ENCODE measurements at places on chromosomes 1 and 21. TPM values are rescaled to one million over a fixed set of nuclear protein-coding genes. Genes with fewer than 3 reads are reported as not detected.

- DNase-seq = peak; percentile 62
These were observed 1.2 kb downstream of the PABPC4 start for GRCh38 chr1:39575191-39576015.

GRCh38 chr1:221458447-221459156, 283.3 kb downstream of the DUSP10 start:
- no peak for DNase-seq

GRCh38 chr21:38751379-38752050, 54.2 kb upstream of the ETS2 start:
- no peak for DNase-seq

DNA sequence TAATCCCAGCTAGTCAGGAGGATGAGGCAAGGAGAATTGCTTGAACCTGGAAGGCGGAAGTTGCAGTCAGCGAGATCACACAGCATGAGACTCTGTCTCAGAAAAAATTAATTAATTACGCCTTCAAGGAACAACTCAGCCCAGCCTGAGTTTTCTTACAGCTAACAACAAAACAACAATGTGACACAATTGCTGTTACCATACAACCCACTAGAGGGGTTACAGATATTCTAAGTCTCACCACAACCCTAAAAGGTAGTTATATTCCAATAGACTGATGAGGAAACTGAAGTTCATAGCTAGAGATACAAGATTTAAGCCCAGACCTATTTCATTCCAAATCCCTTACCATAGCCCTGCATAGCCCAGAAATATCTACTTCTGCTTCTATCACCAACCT, 2.9 kb upstream of the LRRC8C start:
- DNase-seq = peak; percentile 7

GRCh38 chr1:22738069-22738435, 27.4 kb downstream of the EPHB2 start:
- DNase-seq = no peak

- peak; percentile 50 for DNase-seq
These were observed 2.0 kb downstream of the PIK3CD start for GRCh38 chr1:9653491-9654050.

GBP4 gene
- 48.3 TPM for polyA plus RNA-seq

DNA sequence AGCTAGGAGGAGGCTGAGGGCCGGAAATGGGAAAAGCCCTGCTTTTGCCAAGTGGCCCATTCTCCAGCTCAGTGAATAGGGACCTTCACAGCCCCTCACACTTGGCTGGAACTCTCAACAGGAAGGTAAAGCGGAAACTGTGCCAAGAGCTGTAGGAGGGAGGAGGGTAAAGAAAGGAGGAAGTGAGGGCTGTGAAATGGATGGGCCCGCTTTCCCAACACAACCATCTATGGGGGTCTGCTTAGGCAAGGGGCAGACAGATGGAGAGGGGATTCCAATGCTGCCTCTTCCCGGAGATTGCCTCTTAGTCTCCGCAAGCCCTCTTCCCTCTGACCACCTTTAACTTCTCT, 5.2 kb downstream of the INKA2 start:
- no peak for DNase-seq

SLAMF6 gene
- polyA plus RNA-seq = 201 TPM

GRCh38 chr1:77534456-77534855, 148.0 kb downstream of the ZZZ3 start:
- DNase-seq = no peak

- DNase-seq = no peak
These were observed 169.4 kb downstream of the ACTL8 start for GRCh38 chr1:17924578-17924977.

DNA sequence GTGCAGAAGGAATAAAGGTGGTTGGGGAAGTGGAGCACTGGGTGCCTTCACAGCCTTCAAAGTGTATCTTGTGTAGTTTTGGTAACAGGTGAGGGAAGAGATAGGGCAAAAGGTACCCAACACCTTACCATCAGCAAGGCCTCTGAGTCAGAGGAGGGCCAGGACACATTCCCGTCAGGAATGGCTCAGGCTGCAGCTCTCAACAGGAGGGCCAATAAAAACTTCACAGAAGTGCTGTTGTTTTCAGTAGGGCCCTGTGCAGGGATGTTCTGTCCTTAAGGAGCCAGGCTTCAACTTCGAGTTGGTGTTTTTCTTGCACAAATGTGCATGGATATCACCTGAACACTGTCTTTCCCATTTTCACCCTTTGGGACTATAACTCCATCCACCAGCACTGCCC, 333.4 kb downstream of the ASTN1 start:
- no peak for DNase-seq

THEM5 gene
- 0.38 TPM for polyA plus RNA-seq

CD5L gene
- polyA plus RNA-seq = not detected

BEND5 gene
- 3.1 TPM for polyA plus RNA-seq

DNA sequence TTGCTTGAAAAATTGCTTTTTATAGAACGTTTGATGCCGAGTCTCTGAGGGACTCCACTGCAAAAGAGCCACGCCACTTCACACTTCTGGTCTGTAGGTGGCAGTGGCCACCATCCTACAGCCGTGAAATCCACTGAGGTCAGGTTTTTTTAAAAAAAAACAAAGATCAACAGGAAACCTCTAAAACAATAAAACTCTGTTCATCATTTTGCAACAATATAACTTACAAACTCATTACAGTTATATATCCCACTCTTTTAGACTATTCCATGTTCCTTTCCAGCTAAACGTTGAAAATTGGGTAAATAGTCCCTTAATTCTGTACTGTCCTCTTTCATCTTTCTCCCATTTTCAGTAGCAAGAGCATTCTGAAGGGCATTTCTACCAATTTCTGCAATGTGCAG, 64.6 kb upstream of the FMN2 start:
- no peak for DNase-seq

DNA sequence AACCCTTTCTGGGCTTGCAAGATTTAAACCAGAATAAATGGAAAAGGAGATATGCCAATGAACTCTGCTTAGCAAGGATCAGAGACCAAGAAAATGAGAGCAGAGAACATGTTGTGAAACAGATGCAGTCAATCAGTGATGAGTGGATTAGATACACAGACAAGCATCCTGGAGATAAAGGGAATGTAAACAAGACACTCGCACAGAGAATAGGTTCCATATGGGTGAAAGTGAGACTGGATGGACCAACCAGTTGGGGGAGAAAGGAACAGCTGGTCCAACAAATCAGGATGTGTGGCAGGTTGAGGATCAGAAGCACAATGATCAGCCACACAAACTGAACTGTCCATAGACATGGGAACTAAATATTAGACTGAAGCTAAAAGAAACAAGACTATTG, 338.2 kb downstream of the ASTN1 start:
- no peak for DNase-seq

- DNase-seq = peak; percentile 94
These were observed 8.7 kb upstream of the UMODL1 start for GRCh38 chr21:42062236-42063022.

GRCh38 chr1:23188434-23188884, 19.8 kb upstream of the LUZP1 start:
- DNase-seq = no peak

GRCh38 chr1:33123266-33123665, 42.3 kb downstream of the AZIN2 start:
- DNase-seq = no peak

TNFRSF8 gene
- not detected for polyA plus RNA-seq

NBPF4 gene
- polyA plus RNA-seq = not detected

GRCh38 chr1:223474804-223475203, 81.6 kb downstream of the CCDC185 start:
- DNase-seq = no peak

DNA sequence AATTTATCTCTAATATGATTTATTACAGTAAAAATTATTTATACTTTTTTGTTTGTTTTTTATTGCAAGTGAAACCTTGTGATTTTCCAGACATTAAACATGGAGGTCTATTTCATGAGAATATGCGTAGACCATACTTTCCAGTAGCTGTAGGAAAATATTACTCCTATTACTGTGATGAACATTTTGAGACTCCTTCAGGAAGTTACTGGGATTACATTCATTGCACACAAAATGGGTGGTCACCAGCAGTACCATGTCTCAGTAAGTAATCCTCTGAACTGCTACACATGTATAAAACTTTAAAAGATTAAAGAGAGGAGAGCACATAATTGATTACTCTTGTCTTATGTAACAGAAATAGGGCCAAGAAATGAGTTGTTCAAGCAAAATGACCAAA, 4.5 kb downstream of the CFHR3 start:
- DNase-seq = no peak

DNA sequence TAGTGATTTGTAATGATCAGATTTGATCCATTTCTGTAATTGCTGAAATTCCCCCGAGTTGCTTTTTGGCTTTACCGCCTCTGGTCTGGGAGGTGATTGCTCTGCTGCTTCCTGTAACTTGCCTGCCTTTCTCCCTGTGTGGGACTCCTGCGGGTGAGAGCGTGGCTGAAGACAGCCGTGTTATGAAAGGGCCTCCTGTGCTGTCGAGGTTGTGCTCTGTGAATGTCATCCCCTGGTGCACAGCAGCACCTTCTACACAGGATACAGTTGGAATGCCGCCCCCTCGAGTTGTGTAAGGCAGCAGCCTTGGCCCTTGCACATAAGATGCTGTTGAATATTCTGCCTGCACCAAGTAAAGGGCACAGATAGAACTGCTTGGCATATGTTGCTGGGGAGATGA, 5.9 kb downstream of the SOD1 start:
- no peak for DNase-seq

- no peak for DNase-seq
These were observed 34.4 kb downstream of the CAPZB start for GRCh38 chr1:19450811-19451515.

DNA sequence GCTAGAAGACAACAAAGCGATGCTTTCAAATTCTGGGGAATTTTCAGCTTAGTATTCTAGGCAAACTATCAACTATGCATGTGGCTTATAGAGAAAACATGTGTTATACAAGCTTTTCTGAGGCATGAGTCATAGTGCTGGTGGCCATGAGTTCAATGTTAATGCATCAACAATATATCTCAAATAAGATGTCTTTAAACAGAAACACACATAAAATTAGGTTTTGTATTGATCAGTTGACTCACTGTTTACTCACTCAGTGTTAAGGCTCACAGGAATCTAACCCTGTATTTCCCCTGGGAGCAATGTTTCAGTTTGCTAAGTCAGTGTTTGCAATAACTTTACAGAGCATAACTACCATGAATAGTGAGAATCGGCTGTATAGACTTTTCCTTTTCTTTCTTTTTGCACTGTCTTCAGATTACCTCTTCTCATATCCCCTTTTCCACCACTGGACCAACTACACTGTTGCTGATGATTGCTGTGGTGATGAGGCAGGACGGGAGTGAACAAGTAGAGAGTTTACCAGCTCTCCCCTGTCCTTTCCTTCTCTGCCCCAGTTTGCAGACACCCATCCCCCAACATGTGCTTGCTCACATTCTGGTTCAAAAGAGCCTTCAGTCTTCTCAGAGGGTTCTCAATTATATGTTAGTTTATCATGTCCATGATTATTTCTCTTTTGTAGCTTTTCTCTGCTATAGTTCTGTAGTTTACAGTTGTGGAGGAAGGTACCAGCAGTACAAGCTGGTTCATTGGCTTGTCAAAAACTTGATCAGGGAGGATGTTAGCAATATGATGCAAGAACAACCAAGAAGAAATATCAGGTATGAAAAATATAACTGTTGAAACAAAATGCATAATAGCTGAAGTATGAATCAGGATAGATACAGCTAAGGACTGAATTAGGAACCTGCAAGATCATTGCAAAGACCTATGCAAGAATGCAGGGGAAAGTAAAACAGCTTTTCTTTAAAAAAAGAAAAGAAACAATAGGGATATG, 23.9 kb downstream of the CD2 start:
- DNase-seq = no peak

- no peak for DNase-seq
These were observed 3.0 kb upstream of the RGS2 start for GRCh38 chr1:192805832-192806323.

GRCh38 chr21:26505211-26505610, 67.9 kb downstream of the CYYR1 start:
- no peak for DNase-seq

GRCh38 chr1:157878059-157878458, 36.5 kb upstream of the CD5L start:
- no peak for DNase-seq

RNF207 gene
- 0.22 TPM for polyA plus RNA-seq

DNA sequence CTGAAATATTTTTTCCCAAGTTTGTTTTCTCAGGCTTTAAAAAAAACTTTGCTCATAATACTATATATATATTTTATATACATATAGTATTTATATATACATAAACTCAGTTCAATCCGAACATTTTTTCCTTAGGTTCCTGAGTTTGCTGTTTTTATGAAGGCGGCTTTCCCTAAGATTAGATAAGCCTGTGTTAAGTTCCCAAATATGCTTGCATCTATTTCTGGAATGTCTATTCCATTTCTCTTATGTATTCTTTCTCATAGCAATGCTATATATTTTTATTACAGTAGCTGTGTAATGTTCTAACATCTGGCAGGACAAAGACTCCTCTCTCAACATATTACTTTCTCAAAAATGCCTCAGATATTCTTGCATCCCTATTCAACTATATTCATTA, 45.9 kb downstream of the ADSS2 start:
- no peak for DNase-seq

GRCh38 chr1:15370781-15371520, 38.7 kb upstream of the EFHD2 start:
- DNase-seq = no peak

DNA sequence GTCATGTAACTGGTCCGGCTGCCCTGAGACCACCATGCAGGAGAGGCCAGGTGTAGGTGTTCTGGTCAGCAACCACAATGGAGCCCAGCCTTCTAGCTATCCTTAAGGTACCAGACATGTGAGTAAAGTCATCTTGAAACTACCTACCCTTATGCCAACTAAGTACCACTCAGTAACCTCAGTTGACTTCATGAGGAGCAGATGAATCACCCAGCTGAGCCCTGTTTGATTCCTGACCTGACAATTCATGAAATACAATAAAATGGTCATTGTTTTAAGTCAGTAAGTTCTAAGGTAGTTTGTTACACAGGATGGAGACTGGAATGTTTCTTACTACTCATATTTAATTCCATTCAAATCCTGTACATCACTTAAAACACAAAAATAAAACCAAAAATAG, 113.1 kb upstream of the LMO4 start:
- DNase-seq = no peak

GRCh38 chr1:149884433-149885338, 14.7 kb upstream of the BOLA1 start:
- DNase-seq = no peak

DNA sequence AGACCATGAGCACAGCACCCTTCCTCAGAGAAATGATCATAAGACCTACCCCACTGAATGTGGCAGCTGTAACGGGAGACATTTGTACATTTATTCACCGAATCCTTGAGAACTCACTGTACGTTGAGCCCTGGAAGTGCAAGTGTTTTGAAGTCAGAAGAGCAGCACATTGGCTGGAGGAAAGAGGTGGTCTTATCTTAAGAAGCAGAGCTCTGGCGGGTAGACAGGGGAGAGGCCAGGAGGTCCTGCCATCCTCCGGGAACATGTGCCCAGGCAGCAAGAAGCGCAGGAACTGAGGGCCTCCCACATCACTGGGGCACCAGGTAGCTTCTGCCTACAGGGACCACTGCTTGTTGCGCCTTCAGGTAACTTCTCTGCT, 169.2 kb upstream of the IRF2BP2 start:
- DNase-seq = no peak

All from CD8-positive, alpha-beta memory T cell (primary cell).